Adipocyte (in vitro differentiated cells): ENCODE measurements at places on chromosomes 16 and 17.

DNA sequence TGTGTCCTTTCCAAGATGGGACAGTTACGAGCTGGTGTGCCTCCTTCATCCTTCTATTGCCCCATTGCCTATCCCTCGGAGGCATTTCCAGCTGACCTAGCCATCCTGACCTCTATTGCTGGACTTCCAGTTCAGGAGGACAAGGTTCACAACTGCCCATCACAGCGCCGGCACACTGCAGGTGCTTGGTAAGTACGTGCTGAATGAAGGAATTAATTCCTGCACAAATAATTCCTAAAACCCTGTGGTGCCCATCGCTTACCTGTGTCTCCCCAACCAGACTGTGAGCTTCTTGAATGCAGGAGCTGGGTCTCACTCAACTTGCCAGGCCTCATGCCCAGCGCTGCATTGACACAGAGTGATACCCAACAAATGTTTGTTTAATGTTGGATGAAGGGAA lies 13.0 kb downstream of the ALOX15B start:
- no peak for DNase-seq

- DNase-seq = no peak
Measured at GRCh38 chr17:59642565-59642964, 22.9 kb downstream of the CLTC start.

GRCh38 chr16:68069511-68070248 lies 15.5 kb upstream of the NFATC3 start:
- no peak for DNase-seq

GRCh38 chr17:35214192-35214591 lies 20.0 kb upstream of the SLC35G3 start:
- no peak for DNase-seq

DNA sequence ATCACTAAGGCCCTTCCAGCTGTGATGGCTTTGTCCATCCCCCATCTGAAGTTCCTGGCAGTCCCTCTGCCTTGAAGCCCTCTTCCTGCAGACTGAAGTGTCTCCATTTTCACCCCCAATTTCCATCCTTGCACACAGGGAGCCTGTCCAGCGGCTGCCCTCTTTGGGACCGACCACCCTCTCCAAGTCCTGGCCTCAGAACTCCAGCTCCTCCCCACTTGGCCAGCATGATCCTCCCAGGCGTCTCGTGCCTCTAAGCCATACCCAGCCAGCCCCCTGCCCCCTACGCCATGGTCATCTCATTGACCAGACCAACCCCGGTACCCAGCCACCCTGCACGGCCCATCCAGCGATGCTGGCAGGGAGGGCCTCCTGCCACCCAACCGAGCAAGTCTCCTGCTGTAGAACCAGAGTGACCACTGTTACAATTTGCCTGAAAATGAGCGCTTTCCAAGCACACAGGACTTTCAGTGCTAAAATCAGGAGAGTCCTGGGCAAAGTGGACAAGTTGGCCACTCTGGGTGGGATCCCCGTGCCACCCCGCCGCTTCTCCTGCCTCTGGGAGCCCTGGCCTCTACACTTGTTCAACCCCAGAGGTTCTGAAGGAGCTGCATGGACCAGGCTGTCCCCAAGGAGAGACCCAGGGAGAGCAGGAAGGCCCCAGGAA lies 362.0 kb downstream of the SEC14L1 start:
- no peak for DNase-seq

- DNase-seq = no peak
Measured at GRCh38 chr17:73643001-73643851, 1.0 kb downstream of the SDK2 start.

DNA sequence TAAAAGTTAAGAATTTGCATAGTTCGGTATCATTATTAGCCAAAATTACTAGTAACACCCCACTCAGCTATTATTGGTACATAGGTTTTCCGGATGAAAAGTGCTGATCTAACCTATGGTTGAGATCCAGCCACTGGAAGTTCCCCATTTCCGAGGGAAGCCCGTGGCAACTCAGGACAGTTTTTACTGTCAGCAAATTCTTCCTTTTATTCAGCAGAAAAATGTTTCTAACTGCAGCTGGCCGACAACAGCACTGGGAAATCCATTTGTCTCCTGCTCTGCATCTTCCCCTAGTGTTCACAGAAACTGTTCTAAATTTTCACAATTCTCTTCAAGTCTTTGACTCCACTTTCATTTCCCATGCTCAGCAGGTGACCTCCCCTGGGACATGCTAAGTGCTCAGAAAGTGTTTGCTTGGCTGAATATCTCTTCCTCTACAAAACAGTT lies 15.5 kb upstream of the MMD start:
- no peak for DNase-seq

GRCh38 chr16:3920206-3920605 lies 39.7 kb upstream of the CREBBP start:
- no peak for DNase-seq

DNA sequence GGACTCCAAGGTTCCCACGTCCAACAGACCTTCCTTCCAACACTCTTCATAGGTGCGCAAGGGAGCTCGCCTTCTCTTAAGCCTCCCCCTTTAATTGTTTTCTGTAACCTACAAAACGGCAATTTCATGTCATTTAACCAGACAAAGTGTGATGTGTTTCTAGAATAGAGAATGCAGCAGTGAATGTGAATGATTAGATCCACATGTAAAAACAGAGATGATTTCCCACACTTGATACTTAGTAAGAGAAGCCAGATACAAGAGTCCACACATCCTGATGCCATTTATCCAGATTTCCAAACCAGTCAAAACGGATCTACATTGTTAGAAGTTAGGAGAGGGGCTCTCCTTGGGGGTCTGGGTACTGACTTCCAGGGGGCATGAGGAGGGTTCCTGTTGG lies 89.3 kb downstream of the IRF8 start:
- DNase-seq = no peak

- no peak for DNase-seq
Measured at GRCh38 chr17:60947100-60947499, 269.4 kb downstream of the BCAS3 start.
